ENCODE measurements at places on chromosomes 6 and 20. TPM values are rescaled to one million over a fixed set of nuclear protein-coding genes. Genes with fewer than 3 reads are reported as not detected.

- H3K4me1 ChIP-seq: no peaks in the 10 kb centered on the region
- no peaks in the 10 kb centered on the region for H3K27me3 ChIP-seq
Observed at GRCh38 chr20:57818418-57819181, 108.8 kb upstream of the PMEPA1 start.

DNA sequence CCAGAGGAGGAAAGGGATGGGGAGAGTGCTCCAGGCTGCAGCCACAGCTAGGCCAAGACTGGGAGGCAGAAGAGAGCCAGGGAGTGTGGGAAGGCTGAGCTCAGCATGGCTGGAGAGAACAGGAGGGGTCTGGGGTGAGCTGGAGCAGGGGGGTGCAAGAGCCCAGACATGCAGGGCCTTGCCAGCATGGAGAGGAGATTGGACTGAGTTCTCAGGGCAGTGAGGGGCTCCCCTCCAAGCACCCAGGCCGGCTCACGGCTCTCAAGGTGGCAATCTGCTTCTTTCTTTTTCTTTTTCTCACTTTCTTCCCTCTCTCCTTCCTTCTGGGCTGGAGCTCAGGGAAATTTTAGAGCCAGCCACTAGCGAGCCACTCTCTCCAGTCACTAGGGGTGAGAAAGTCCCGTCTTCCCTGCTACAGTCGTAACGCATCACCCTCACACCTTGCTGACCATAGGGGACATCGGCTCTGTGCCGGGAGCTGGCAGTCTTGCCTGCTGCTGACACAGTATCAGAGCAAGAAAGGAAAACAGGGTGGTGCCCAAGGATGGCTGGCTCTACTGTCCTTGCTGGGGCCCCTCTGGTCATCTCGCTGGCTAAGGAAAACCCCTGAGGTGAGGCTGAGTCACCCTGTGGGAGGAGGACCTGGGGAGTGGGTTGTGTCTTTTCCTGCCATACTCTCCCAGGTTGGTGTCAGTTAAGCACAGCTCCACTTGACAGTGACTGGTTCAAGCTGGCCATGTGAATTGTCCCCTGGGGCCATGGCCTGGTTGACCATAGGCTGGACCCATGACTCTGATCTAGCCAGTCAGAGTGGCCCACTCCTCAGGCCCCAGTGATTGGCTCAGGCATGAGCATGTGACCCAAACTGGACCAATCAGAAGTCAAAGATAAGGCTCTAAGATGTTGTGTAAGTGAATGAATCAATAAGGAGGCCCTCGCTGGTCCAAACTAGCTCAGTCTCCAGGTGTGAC, 135.1 kb upstream of the PMEPA1 start:
- no peak for DNase-seq
- H3K4me1 ChIP-seq: no peaks in the 10 kb centered on the region
- no peak overlapping the region for H3K27ac ChIP-seq
- no peaks in the 10 kb centered on the region for H3K27me3 ChIP-seq
- H3K4me3 ChIP-seq: no peak overlapping the region

- H3K36me3 ChIP-seq: no peaks in the 10 kb centered on the region
- H3K27me3 ChIP-seq: no peaks in the 10 kb centered on the region
- DNase-seq: no peak
- H3K27ac ChIP-seq: no peak overlapping the region
- H3K4me1 ChIP-seq: no peaks in the 10 kb centered on the region
- no peak overlapping the region for H3K4me3 ChIP-seq
Observed at GRCh38 chr20:44361021-44361420, 5.5 kb downstream of the HNF4A start.

DNA sequence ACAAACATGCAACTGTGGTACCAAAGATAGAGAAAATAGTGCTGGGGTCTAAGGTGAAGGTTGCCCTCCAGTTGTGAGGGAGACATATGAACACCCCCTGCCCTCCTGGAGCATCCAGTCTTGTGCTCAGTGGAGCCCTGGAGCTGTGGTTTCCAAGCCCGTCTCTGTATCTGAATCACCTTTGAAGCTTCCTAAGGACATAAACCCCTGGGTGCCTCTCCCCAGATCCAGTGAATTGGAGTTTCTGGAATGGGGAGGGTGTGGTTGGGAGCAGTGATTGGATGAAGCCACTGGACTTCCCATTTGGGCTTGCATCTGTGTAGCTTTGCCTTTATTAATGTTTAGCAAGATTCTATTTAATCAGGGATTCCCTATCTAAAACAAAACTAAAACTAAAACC, 22.4 kb upstream of the E2F3 start:
- no peak overlapping the region for H3K4me3 ChIP-seq
- no peaks in the 10 kb centered on the region for H3K27me3 ChIP-seq
- H3K27ac ChIP-seq: no peak overlapping the region
- DNase-seq: no peak
- no peaks in the 10 kb centered on the region for H3K36me3 ChIP-seq

DNA sequence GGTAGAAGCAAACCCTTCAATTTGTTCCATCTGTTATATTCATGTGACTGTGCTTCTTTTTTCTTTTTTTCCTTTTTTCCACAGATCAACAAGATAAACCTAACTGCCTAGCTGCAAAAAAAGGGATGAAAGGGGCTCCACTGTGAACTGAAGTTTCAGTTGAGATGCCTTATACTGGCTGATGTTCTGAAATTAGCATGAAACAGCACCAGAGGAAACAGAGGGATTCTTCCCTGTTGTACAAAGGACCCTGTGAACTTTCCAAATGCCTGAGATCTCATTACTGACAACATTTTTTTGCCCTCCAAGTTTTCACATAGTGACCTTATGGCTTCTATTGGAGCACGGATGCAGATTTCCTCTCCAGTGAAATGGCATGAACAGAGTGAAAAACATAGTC, 302.7 kb upstream of the TFAP2D start:
- no peak for DNase-seq
- H3K4me3 ChIP-seq: no peak overlapping the region
- H3K27ac ChIP-seq: no peak overlapping the region

DNA sequence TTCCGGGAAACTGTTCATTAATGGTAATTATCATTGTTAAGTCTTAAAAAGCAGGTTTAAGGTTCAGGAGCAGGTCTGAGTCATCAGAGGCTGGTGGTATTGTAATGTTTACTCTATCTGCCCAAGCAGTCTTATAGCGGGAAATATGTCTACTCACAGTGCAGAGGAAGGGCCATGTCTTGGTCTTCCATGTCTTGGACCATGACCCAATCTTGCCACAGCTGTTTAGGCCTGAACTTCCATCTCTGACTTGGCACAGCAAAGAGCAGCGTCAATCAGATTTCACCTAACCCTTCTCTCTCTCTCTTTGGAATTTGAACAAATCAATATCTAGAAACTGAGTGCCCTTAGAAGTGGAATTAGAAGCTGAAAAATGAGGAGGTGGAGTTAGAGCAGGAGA, 25.8 kb downstream of the SLC2A12 start:
- no peaks in the 10 kb centered on the region for H3K27me3 ChIP-seq
- no peaks in the 10 kb centered on the region for H3K36me3 ChIP-seq
- no peak overlapping the region for H3K27ac ChIP-seq
- peaks cover 13% of the 10 kb centered on the region for H3K4me1 ChIP-seq

- H3K27me3 ChIP-seq: no peaks in the 10 kb centered on the region
- H3K4me1 ChIP-seq: no peaks in the 10 kb centered on the region
- no peak for DNase-seq
- H3K27ac ChIP-seq: no peak overlapping the region
- no peaks in the 10 kb centered on the region for H3K36me3 ChIP-seq
Observed at GRCh38 chr6:106830930-106831329, 143.6 kb downstream of the CD24 start.

PHACTR3 gene
- total RNA-seq: 1.5 TPM

TCF15 gene
- total RNA-seq: 8.5 TPM
